ENCODE measurements at places on chromosomes 2 and 18.
A peak's percentile ranks its signal among the peaks of the same experiment; 100 is the strongest.

- DNase-seq = no peak
These were observed 69.4 kb downstream of the PXDN start for GRCh38 chr2:1674766-1675397.

DNA sequence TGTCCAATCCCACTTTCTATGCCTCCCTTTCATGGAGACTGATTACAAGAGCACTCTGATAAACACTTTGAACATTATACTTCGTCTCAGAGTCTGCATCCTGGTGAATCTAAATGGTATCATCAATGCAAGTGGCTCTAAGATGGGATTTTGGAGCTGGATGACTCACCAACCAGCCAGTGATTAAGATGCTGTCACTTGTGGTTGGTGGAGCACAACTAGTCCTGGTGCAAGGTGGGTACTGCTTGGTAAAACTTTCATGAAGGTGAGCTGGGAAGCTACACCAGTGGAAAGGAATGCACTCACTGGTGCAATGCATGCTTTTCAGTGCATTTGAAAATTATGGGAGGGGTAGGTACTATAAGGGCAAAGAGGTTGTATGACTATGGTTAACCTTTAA lies 137.7 kb upstream of the TRIB2 start:
- DNase-seq = no peak

GRCh38 chr2:233267516-233268245 lies 16.2 kb downstream of the ATG16L1 start:
- no peak for DNase-seq

DNA sequence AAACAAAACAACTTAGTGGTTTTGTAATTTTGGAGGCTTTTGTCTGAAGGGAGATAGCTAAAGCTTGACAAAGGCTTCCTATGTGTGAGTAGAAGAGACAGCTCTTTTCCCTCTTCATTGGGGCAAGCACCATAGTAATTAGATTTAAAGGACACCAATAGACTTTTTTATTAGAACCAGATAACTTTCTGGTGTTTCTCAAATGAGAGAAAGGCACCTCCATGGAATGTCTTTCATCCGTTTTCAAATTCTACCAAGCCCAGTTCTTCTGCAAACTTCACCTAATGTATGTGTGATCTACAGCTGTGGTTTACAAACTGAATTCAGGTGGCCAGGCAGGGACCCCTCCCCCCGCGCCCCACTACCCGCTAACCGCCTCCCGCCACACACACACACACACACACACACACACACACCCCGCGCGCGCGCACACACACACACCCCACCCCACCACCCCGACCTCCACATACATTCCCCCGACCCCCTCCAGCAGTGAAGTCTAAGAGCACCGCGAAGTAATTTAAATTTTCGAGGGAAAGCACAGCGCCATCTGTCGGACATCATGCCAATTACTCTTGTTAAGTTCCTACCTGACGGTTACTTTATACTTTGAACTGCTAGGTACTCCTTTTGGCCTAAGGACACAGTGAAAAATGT lies 31.6 kb upstream of the PPP1R1C start:
- peak; percentile 65 for DNase-seq

DNA sequence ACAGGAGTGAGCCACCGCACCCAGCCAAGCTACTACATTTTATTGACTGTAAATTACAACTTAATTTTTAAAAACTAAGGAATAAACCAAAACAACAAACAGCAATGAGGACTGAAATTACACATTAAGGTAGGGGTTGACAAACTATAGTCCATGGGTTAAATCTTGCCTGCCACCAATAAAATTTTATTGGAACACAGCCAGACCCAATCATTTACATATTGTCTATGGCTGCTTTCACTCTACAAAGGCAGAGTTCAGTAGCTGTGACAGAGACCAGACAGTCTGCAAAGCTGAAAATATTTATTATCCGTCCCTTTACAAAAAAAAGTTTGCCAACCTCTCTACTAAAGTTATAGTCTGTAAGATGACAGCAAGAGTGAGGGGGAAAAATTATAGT lies 24.3 kb upstream of the UGP2 start:
- DNase-seq = no peak

- no peak for DNase-seq
These were observed 106.4 kb downstream of the NDUFA10 start for GRCh38 chr2:239918749-239919148.

- no peak for DNase-seq
These were observed 100.8 kb downstream of the ZNF532 start for GRCh38 chr18:58965291-58966004.

DNA sequence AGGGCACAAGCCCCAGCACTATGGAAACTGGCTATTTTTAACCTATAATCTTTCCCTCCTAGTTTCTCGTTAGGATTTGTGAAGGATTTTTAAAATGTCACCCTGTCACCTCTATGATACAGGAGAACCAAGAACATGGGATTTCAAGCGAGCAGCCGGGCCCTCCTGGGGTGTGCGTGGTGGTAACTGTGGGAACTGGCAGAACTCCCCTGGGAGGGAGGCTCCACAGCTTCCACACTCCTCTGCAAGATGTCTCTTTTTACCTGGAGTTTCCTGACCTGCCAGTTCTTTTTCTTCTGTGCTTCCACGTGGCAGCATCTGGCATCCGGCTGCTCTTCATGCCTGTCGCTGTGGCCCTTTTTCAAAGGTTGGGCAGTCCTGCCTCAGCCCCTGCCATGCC lies 386.3 kb upstream of the MYT1L start:
- DNase-seq = no peak

- peak; percentile 34 for DNase-seq
These were observed 31.3 kb downstream of the LANCL1 start for GRCh38 chr2:210445116-210445707.

- DNase-seq = no peak
These were observed 73.6 kb upstream of the RBM44 start for GRCh38 chr2:237724811-237725478.

DNA sequence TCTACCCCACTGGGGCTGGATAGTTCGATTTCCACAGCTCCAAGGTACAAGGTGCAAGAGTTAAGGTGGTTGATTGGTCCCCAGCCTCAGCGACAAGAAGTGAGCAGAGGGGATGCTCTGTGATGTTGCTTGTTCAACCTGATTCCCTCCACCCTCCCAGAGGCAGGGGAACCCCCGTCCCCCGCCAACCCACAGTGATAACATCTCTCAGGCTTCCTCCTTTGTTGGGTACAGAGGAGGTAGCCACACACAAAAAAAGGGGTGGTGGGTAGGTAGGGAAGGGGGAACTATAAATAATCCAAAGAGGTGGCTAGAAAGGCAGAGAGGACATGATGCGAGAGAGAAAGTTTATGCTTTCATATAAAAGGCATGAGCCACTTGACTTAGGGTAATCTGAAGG lies 192.9 kb upstream of the POU3F3 start:
- no peak for DNase-seq

- no peak for DNase-seq
These were observed 593.4 kb downstream of the DCC start for GRCh38 chr18:52933356-52933755.

GRCh38 chr2:240820607-240821428 lies 799 bp upstream of the KIF1A start:
- no peak for DNase-seq

DNA sequence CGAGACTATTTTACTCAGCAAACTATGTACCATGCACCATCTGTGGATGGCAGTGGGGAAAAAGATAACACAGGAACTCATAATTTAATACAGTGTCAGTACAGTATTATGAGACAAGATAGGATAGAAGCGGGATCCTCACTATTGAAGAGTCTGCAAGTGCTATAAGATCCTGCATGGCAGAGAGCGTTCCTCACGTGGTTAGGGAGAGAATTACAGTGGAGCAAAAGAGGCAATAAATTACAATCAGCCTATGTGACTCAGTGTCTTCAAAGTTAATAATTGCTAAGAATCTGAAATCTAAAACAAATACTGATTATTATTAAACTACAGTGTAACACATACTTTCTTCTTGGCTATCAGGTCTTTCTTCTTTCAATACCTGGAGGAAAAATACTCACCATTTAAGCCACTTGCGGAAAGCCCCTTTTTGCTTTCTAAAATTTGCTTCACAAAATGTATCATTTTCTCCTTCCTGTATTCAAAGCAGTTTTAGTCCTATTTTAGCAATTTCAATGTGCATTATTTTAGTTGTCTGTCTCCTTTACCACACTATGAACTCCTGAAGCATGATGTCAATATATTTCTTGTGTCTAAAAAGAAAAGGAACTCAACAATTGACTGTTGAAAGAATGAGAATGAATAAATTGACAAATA lies 342.9 kb downstream of the SPAG16 start:
- no peak for DNase-seq

GRCh38 chr2:239371726-239372686 lies 28.8 kb downstream of the HDAC4 start:
- no peak for DNase-seq

- DNase-seq = no peak
These were observed 371 bp upstream of the LCLAT1 start for GRCh38 chr2:30446602-30447148.

DNA sequence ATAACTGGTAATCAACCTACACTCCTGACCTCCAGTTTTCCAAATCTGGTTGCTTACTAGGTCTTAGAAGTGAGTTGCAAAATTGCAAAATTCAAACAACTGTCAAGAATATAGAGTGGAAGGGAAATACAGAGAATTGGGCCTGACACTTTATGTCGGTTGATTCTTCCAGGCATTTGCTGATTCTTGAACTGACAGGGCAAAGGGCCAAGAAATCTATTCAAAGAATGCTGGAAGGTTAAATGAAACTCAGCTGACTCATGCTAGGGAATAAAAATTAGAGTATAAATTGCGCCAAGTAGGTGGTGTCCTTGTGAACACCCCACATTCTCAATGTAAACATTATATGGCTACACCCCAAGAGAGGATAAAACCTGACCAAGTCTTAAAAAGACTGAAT lies 21.5 kb upstream of the ZSCAN30 start:
- peak; percentile 44 for DNase-seq

DNA sequence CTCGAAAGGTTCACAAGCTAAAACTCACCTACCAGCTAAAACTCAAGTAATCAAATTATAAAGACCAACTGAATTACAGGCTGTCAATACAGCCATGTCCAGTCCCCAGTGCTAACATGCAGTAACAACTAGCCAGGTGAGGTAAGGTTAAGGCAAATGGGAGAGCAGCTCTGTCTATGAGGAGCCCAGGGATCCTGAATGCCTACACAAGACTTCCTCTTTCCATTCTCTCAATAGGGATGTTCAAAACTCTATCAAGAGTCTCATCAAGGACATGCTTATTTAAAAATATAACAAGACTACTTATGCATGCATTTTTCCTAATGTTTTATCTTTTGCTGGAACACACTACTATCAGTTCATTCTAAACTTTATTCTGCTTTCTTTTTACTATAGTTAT lies 20.4 kb downstream of the REV1 start:
- no peak for DNase-seq

GRCh38 chr2:83435989-83436388 lies 1023.1 kb downstream of the SUCLG1 start:
- no peak for DNase-seq

GRCh38 chr2:155308367-155309009 lies 610.0 kb downstream of the KCNJ3 start:
- no peak for DNase-seq

DNA sequence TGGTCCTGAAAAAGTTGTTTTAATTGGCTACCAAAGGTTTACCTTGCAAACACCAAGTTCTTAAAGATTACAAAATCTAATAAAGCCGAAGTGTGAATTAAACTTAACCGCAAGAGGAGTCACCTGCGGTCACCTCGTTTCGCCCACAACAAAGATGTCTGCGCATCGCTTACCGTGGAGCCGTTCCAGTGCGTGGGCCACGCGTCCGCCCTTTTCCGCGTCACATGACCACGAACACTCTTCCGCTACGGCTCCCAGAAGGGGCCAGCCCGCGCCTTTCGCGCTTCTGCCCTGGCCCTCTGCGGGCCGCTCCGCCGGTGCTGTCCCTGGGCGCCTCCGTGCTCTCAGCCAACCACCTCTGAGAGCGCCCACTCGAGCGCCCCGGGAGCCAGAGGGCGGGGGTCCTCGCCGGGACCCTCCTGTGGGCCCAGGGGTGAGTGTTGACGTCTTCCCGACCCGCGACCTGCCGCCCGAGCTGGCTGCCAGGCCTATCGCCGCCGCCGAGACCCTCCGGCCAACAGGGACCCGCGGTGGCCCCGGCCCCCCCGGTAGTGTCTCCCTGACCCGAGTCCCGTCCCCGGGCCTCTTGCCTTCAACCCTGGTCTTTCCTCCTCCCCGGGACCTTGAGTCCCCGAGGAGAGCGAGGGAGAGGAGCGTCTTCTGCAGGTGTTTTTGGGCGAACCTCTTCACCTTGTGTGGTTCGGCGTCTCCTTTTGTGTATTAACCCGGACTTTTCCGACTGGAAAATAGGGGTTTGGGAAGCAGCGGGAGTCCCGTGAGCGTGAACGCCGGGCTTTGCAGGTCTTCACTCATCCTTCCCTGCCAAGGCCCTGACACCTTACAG lies at the start of gene MFF:
Gene MFF, plus strand, starts transcription at position 257 of the 844 bp plus-strand sequence. CDS start 5,415 bp downstream, outside the sequence.
- peak; percentile 91 for DNase-seq
